ENCODE measurements at places on chromosomes 5 and 9.

GRCh38 chr5:107669096-107670031 is 1.4 kb downstream of the EFNA5 start:
- DNase-seq: peak; percentile 38

- DNase-seq: no peak
Measured at GRCh38 chr5:119360905-119361593, 5.2 kb downstream of the TNFAIP8 start.

DNA sequence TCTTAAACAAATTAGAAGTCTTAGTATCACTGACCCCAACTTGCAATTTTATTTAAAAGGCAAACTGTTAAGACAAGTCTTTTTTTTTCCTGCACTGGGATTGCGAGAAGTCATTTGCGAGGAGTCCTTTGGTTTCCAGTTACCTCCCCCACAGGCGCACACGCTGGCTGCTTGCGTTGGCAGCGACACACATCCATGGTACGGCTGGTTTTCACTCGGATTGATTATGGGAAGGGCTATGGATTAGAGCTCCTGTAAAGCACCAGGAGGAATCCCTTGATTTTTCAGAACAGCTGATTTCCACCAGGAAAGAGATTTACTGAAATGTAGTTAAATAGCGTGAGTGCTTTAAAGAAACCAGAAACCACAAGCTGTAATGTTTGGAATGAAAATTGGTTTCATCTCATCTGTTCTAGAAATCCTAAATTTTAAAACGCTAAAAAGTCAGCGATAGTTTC is 737 bp downstream of the SLC1A3 start:
- DNase-seq: peak; percentile 55

- no peak for DNase-seq
Measured at GRCh38 chr9:116236979-116237378, 83.4 kb downstream of the PAPPA start.

DNA sequence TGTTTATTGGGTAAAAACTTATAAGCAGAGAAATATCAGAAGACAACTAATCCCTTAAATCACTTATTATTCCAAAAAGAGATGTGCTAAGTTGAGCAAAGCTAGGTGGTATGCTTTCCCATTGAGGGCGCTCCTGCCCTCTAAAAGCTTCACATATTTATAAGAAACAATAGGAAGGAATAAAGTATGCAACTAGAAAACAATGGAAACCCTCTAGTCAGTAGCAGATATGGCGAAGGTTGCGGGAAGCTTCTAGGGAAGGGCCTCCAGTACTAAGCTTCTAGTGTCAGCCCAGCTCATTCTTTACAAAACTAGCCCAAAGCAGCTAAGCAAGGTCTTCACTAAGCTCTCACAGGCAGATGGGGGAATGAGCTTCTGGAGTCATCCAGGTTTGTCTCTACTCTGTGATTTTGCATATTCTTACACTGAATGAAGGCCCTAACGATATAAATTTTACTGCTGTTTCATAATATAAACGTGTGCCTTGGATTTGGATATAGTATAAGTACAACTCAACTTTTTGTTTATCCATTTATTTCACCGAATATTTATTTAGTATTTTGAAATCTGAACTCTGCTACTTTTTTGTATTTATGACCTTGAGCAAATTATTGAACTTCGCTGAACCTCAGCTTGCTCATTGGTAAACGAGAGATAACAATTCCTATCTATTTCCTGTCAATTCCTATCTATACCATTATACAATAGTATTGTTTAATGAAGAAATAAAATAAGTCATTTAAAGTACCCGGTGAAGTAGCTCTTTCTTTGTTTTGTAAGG is 571.4 kb downstream of the ELAVL2 start:
- DNase-seq: no peak

- DNase-seq: no peak
Measured at GRCh38 chr9:79880626-79881025, 308.9 kb downstream of the TLE4 start.

Data from fibroblast of skin of back (primary cell).